ENCODE measurements at places on chromosomes 3 and 15. TPM values are rescaled to one million over a fixed set of nuclear protein-coding genes. Genes with fewer than 3 reads are reported as not detected.

DNA sequence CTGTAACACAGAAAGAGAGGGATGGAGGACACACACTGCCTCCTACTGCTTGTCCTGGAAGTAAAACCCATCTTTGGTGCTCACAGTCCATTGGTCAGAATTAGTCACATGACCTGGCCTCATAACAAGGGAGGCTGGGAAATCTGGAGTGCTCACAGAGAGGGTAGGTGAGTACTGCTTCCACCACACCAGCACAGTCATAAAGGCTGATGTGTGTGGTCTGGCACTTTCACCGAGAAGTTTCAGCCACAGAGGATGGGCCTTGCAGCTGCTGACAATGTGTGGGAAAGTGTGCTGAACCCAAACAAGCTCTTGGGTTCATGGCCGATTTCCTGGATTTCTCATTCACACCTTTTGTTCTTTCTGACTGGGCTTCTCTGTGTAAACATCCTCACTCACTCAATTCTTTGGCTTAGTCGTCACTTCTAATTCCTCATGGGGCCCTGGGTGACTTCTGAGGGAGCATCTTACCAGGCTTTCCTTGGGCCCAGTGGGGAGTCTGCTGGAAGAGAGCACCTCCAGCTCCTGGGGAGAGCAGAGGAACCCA, 100.7 kb downstream of the ASB7 start:
- no peak for DNase-seq

DNA sequence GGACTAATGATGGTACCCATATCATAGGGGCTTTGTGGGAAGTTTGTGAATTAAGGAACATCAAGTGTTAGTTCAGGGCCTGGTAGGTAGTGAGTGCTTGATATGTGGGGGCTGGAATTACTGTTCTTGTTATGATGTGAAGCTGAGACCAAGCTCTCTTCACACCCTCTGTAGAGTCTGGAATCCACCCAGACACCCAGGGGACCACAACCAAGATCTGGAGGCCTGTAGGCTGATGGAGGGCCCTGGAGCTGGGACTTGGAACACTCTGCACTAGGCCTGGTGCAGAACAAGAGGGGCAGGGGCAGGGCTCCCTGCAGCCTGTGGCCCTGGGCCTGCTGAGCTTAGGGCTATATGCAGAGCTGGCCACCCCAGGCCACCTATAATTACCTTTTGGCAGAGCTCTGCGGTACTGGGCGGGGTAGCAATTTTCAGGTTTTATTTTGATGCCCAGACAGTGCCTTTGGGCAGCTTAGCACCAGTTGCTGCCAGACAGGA, 13.1 kb upstream of the PRKCD start:
- DNase-seq = no peak

GRCh38 chr15:89910891-89911626, 1.7 kb downstream of the ARPIN start:
- DNase-seq = no peak

The TRH gene
- not detected for total RNA-seq

DNA sequence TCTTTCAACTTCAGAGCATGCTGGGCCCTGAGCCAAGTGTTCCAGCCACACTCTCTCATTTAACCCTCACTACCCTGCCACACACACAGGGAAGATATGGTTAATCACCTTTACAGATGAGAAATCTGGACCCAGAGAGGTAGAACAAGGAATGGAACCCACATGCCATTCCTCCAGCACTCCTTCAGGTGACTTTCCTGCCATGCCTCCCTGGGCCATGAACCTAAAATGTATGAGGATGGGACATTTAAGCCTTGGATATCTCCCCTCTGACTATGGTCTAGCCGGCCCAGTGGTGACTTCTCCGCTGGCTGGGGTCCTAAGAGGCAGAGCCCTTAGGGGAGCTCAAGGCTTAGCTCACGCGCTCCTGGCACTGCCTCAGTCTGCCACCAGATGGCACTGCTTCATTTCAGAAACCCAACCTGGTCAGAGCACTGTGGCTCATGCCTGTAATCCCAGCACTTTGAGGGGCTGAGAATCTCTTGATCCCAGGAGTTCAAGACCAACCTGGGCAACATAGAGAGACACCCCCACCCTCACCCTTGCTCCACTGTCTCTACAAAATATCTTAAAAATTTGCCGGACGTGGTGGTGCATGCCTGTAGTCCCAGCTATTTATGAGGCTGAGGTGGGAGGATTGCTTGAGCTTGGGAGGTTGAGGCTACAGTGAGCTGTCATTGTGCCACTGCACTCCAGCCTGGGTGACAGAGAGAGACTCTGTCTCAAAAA, 2.2 kb upstream of the DCAF1 start:
- peak; percentile 86 for DNase-seq

The NR2F2 gene
- total RNA-seq = not detected

- DNase-seq = no peak
Observed at GRCh38 chr3:88219138-88219792, 69.5 kb downstream of the C3orf38 start.

The SENP8 gene
- not detected for total RNA-seq

DNA sequence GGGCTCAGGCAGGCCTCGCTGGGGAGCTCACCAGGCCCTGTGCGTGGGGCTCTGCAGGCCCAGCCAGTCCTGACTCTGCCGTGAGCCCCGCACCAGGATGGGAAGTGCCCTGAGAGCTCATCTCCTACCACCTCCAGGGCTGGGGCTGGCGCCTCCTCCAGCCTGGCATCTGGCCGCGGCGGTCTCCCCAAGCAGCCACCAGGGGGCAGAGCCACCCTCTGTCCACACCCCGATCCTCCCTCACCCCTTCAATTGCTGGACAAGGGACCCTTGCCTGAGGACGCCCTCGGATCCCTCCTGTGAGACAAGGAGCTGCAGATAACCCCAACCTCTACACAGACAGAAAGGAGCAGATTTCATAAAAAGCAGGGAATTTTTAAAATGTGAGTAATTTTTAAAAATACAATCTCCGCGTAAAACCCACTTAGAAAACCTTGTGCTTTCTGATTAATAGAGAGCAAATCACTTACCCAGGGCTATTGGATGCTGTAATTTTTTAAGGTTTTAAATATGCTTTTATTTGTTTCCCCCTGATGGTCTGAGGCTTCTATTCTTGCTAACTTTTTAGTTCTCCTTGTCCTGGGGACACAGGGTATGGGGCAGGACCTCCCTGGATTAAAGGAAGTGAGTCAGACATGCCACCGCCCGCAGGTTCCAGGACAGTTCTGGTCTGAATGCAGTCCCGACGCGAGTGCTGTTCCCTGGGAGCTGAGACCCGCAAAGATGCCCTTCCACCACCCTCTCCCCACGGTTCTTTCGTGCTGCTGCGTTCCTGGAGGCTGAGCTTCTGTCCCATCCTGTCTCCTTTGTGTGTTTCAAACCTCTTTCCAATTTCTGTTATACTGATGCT, 52.3 kb upstream of the CHRNA7 start:
- peak; percentile 39 for DNase-seq

DNA sequence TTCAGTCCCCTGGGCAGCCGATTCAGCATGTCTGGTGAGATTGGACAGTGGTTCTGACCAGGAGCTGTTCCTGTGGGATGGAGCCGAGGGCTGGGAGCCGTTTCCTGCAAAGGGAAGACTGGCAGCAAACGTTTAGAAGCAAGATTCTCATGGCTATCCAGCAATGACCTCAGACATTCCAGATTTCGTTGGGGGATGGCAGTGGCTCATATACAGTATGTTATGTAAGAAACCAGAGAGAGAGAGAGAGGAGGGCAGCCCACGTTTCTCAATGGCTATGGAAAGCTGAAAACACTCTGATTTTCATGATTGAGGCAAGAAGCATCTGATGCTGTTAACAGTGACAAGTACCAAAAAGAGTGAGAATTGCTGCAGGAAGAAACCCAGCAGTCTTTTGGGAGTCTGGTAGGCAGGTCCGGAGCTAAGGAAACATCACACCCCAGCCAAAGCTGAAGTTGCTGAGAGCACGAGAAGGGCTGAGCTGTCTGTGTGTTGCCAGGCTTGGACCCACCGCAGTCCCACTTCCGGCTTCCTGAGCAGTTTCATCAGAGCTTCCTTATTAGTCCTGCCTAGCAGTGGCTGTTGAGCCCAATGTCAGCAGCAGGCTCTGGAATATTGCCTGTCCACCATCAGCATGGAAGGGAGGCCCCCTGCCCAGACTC, 25.6 kb upstream of the VPS8 start:
- peak; percentile 7 for DNase-seq
